ENCODE measurements at places on chromosomes 6 and 20.
A peak's percentile ranks its signal among the peaks of the same experiment; 100 is the strongest.

- no peak for DNase-seq
Measured at GRCh38 chr6:156348424-156348823, 428.8 kb upstream of the ARID1B start.

DNA sequence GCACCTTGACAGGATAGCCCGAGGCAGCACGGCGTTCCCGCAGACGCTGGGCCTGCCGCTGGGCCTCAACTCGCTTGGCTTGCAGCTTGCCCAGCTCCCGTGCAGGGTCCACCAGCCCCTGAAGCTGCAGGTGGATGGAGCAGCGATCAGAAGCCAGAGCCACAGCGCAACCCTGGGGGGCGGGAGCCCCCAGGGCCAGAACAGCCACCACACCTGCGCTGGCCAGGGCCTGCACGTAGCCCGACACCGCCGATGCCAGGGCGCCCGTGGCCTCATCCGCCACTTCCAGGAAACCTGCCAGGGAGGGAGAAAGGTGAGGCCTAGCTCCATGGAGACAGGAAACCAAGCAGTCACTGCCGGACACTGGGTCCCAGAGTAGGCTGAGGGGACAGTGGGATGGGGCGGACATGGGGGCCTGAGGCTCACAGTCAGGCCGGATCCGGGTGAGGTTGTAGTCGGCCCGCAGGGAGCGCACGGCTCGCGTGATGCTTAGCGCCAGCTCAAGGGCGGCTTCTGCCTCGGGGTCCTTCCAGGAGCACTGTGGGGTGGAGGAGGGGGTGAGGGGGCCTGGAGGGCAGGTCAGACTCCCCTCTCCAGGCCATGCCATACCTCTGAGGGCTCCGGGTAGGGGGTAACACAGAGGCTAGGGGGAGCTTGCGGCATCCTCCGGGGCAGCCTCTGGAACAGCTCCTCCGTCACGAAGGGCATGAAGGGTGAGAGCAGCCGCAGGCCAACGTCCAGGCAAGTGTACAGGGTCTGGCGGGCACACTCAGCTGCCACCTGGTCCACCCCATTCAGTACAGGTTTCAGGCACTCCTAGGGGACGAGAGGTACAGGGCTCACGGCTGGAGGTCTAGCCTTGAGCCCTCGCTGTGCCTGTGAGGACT, 2.1 kb upstream of the VWA7 start:
- DNase-seq = no peak

GRCh38 chr20:37531856-37532255, 4.2 kb upstream of the BLCAP start:
- no peak for DNase-seq

GRCh38 chr6:87105823-87106222, 10.9 kb upstream of the CGA start:
- no peak for DNase-seq

DNA sequence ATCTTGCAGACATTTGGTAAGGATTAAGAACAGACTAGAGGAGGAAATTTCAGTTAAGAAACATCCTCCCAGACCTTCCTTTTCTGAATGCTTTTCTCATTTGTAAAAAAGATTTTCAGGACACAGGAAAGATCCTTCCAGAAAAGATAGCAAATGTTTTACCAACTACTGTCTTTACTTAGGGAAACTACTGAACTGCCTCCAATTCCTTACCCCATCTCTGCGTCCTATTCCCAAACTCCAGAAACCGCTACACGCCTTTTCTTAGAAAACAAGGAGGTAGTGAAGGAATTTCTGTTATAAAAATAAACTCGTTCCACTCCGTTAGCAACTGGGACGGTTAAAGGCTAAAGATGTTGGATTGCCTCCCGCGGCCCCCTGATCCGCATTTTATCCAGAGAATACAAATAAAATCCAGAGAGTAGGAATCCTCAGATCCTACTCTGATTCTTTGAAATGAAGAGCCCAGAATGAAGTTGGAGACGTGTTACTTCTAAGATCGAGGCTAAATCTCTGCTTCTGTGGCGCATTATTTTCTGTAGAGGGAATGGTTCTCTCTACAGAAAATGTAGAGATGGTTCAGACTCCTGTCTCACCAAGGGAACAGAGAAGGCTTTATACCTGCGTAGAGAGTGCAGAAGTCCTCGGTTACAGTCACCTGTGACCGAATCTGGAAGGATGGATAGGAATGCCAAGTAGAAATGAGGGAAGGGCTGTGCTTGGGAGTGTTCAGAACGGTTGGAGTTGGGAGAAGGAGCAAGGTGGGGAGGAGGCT, 133.0 kb downstream of the GPX5 start:
- no peak for DNase-seq

- DNase-seq = no peak
Measured at GRCh38 chr20:52652271-52652670, 319.9 kb upstream of the TSHZ2 start.

GRCh38 chr20:1446536-1446935, 20.1 kb downstream of the NSFL1C start:
- no peak for DNase-seq

- DNase-seq = no peak
Measured at GRCh38 chr6:87762116-87762515, 60.1 kb upstream of the AKIRIN2 start.

- DNase-seq = no peak
Measured at GRCh38 chr6:114586298-114586697, 243.5 kb upstream of the HS3ST5 start.

- no peak for DNase-seq
Measured at GRCh38 chr20:50029697-50030461, 47.1 kb downstream of the SNAI1 start.

GRCh38 chr6:105170059-105170458, 9.8 kb downstream of the POPDC3 start:
- DNase-seq = no peak

DNA sequence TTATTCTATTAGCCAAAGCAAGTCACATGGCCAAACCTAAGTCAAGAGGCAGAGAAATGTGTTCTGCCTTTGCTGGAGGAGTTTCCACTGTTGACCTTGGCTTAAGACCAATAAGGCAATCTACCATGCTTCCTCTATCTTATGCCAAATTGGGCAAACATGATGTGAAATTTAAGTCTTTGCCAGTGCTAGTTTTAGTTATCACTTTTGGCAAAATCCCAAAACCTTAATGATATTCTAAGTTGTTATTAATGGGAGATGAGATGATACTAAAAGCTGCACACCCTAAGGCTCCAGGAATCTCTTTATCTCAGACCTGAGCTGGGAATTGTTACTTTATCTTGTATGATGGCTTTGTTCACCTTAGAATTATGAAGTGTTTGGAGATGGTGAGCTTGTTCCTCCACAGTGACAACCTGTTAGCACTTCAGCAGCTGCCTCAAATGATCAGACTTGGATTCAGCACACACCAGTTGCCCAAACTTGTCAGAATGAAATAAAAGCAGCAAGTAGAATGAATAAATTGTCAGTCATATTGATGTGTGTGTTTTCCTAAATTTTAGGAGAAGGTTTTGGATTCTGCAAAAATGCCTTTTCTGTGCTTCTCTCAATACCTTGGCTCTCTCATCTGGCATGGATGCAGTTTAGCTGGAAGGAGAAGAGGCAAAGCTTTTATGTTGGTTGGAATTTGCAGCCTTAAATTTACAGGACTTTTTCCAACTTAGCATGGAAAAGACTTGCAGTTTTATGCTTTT, 49.3 kb downstream of the RIN2 start:
- DNase-seq = no peak

GRCh38 chr6:8335381-8335780, 100.0 kb downstream of the SLC35B3 start:
- DNase-seq = no peak

- no peak for DNase-seq
Measured at GRCh38 chr6:167789358-167789757, 37.4 kb upstream of the AFDN start.

GRCh38 chr6:43740961-43741764, 28.8 kb upstream of the VEGFA start:
- DNase-seq = no peak

DNA sequence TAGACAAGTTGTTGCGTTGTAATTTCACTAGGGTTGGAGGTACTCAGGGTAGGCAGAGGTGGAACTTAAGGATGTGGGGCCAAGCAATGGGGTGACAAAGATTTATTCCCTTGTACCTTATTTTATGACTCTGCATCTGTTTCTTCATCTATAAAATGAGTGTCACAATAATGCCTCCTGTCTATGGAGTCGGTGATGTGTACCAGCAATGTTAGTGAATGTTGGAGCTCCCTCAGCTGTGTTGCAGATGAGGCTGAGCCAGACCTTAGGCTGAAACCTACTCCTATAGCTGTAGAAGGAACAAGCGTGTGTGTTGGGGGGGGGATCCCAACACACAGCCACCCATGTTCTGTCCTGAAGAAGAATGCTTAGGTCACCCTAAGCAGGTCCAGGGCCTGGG, 4.5 kb downstream of the UBE2C start:
- DNase-seq = no peak

DNA sequence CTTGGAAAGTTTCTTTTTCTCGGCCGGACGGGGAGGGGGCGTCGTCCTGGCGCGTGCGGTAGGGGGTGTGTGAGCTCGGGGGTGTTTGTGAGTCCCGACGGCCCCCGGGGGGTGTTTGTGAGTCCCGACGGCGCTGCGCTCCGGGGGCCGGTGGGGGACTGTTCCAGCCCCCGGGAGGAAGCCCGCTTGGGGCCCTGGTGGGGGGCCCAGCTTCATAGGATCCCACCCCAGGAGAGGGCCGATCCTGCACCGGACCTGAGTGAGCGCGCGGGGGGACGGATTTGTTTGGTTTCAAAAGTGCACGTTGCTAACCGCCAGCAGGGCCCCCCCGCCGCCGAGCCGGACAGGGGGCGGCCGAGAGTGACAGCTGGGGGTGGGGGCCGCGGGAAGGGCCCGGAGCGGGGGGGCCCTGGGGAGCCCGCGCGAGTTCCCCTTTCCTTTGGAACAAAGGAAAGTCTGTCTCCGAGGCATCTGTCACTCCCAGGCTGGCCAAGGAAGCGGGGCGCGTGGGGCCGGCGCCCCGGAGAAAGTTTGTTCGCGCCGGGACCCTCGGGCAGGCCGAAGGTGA, 485 bp downstream of the TGIF2 start:
- peak; percentile 43 for DNase-seq

GRCh38 chr6:157763129-157763903, 59.7 kb upstream of the SNX9 start:
- no peak for DNase-seq

DNA sequence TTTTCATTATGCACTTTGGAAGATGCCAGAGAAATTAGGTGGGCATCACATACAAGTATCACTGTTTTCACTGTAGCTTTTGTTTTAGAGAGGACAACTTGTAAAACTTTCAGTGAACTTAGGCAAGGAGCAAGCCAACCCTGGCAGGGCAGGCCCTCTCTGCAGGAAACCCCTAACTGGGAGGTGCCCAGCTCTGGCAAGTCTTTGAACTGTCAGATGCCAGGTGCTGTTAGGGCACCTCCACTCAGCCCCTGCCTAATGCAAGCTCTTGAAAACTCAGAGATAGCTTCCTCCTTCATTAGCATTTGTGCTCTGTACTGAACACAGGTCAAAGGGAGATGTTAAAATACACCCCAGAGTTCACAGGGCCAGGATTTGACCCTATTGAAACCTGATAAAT, 774.2 kb upstream of the FLRT3 start:
- DNase-seq = no peak

GRCh38 chr6:157849288-157850017, 26.4 kb downstream of the SNX9 start:
- DNase-seq = no peak

DNA sequence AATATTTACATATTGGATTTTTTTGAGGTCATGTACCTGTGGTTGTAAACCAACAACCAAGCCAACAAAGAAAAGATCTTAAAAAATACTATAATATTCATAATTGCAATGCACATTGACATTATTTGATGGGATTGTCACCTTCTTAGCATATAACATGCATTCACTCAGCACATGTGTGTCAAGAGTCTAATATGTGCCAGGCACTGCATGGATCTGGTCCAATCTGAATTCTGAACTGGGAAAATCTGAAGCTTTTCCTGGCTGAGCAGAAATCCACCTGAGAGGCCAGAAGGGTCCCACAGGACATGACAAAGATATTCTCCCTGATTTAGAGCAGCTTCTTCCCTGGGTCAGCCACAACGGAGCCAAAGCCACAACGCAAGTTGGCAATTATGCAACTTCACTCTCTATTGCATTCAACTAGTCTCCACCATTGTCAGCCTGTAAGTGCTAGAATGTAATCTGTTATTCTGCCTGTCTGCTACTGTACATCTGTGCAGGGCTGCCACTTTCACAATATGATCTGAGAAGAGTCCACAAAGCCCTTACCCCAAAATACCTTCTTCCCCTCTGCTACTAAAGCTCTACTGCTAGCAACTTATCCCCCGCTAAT, 17.0 kb upstream of the DDO start:
- no peak for DNase-seq

DNA sequence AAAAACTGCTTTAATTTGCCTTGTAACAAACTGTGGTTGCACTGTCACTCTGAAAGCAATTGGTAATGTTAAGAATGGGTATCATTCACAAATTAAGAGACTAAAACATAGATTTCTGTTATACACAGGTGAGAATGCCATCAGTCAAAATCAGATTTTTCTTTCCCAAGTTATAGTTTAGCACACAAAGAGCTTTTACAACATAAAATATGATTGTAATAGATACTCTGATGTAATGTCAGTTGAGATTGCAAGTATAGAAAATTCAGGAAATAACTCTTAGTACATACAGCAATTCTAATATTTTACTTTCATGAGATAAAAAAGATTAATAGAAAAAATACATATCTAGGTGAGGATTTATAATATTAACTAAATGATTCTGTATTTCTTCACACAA, 2.3 kb upstream of the ME1 start:
- DNase-seq = no peak

- no peak for DNase-seq
Measured at GRCh38 chr6:120938876-120939472, 395.3 kb downstream of the TBC1D32 start.

- no peak for DNase-seq
Measured at GRCh38 chr6:162068340-162068739, 659.2 kb downstream of the PRKN start.

- DNase-seq = no peak
Measured at GRCh38 chr6:77324866-77325265, 138.4 kb downstream of the HTR1B start.

- DNase-seq = no peak
Measured at GRCh38 chr20:8757146-8757545, 311.7 kb upstream of the PLCB4 start.

GRCh38 chr20:38147163-38147562, 17.9 kb downstream of the TGM2 start:
- DNase-seq = no peak

DNA sequence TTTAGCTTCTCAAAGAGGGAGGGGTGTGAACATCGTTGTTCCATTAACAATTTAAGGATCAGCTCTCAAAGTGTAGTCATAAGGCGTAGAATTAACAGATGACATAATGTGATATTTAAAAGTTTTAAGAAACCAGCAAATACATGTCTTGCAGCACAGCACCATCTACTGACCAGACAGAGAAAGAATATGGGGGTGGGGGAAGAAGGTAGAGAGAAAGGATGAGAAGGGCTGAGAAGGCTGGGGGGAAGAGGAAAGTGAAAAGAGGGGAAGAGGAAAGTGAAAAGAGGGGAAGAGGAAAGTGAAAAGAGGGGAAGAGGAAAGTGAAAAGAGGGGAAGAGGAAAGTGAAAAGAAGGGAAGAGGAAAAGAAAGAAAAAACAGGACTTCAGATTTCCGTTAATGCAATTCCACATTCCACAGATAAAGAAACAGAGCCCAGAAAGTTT, 80.9 kb downstream of the HAO1 start:
- DNase-seq = no peak

- no peak for DNase-seq
Measured at GRCh38 chr6:135084001-135084915, 29.6 kb upstream of the HBS1L start.

GRCh38 chr6:134658596-134658995, 291.3 kb downstream of the ALDH8A1 start:
- no peak for DNase-seq

Data from stimulated activated naive CD4-positive, alpha-beta T cell treated with Interleukin-2 at 50 U/mL for 16 hours (primary cell).